Articular chondrocyte of knee joint (primary cell): ENCODE measurements at places on chromosomes 4 and X. TPM values are rescaled to one million over a fixed set of nuclear protein-coding genes. Genes with fewer than 3 reads are reported as not detected.

The CTAG1B gene
- not detected in 2 replicates for total RNA-seq

The CYTL1 gene
- 8.6 and 119 TPM in 2 replicates for total RNA-seq

The RHOH gene
- total RNA-seq: under 0.01 TPM in 1 of 2 replicates, not detected in the other

The MAGEA2 gene
- not detected in 2 replicates for total RNA-seq

The NALF2 gene
- not detected in 2 replicates for total RNA-seq

The ARSJ gene
- total RNA-seq: 29.0 and 40.2 TPM in 2 replicates

The SFRP2 gene
- 0.11 TPM in 1 of 2 replicates, not detected in the other for total RNA-seq

The NR3C2 gene
- 1.3 and 1.8 TPM in 2 replicates for total RNA-seq

The ITIH6 gene
- under 0.01 TPM in 2 replicates for total RNA-seq

The HNRNPH2 gene
- 86.0 and 87.8 TPM in 2 replicates for total RNA-seq

The PABPC5 gene
- 4.1 and 5.2 TPM in 2 replicates for total RNA-seq

The DCLK2 gene
- total RNA-seq: 11.8 and 11.9 TPM in 2 replicates

The FABP2 gene
- total RNA-seq: under 0.01 TPM in 1 of 2 replicates, not detected in the other

The RHOXF2 gene
- not detected in 2 replicates for total RNA-seq

The CC2D2A gene
- total RNA-seq: 41.0 and 45.1 TPM in 2 replicates

The IQSEC2 gene
- total RNA-seq: 13.6 and 14.8 TPM in 2 replicates

The COMMD8 gene
- 35.7 and 39.3 TPM in 2 replicates for total RNA-seq

The COX7B2 gene
- not detected in 2 replicates for total RNA-seq

The NAP1L2 gene
- total RNA-seq: 1.6 and 2.5 TPM in 2 replicates

The ZNF674 gene
- total RNA-seq: 4.1 and 6.8 TPM in 2 replicates

The GPC3 gene
- not detected in 2 replicates for total RNA-seq

The EDA gene
- total RNA-seq: 0.22 and 0.26 TPM in 2 replicates

The SLC6A8 gene
- total RNA-seq: 14.9 and 22.5 TPM in 2 replicates

The F11 gene
- not detected in 2 replicates for total RNA-seq

The VCX3B gene
- total RNA-seq: not detected in 2 replicates
